ENCODE measurements at places on chromosomes 11 and 22. TPM values are rescaled to one million over a fixed set of nuclear protein-coding genes. Genes with fewer than 3 reads are reported as not detected.

Gene FIBP
- total RNA-seq = 74.3 TPM

GRCh38 chr11:73729594-73730206 is 31.2 kb downstream of the RAB6A start:
- peak; percentile 33 for DNase-seq

Gene SELENOH
- 243 TPM for total RNA-seq

DNA sequence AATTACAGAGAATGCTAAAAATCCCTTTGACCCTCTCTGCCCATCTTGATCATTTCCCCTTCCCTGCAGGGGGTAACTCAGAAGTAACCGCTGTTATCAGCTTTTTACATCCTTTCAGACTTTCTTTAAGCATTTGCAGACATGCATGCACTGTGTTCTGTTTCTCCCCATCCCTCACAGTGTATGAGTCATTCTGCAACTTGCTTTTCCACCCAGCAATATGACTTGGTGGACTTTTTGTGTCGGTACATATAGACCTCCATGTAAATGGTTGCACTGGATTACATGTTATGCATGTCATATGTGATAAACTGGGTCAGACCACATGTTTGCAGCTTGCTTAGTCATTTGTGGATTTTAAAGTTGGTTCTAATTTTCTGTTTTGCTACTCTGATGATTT is 87.7 kb upstream of the NECTIN1 start:
- no peak for DNase-seq

- no peak for DNase-seq
These were observed 960.1 kb downstream of the NTM start for GRCh38 chr11:132330515-132330914.

DNA sequence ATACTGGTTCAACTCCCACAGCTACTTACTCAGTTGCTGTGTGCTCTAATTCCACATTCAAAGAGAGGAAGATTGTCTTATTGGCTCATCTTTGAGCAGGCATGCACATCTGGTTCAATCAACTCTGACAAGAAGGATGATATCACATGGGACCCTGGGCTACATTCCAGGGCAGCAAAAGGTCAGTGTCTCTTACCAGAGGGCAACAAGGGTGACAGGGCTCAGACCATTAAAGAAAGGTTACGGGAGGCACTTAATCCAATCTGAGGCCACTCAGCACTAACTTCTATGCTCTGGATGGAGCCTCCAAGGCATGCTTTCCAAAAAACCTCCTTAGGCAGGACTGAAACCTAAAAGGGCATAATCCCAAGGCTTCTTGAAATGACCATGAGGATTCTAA is 549.4 kb upstream of the API5 start:
- DNase-seq = no peak

DNA sequence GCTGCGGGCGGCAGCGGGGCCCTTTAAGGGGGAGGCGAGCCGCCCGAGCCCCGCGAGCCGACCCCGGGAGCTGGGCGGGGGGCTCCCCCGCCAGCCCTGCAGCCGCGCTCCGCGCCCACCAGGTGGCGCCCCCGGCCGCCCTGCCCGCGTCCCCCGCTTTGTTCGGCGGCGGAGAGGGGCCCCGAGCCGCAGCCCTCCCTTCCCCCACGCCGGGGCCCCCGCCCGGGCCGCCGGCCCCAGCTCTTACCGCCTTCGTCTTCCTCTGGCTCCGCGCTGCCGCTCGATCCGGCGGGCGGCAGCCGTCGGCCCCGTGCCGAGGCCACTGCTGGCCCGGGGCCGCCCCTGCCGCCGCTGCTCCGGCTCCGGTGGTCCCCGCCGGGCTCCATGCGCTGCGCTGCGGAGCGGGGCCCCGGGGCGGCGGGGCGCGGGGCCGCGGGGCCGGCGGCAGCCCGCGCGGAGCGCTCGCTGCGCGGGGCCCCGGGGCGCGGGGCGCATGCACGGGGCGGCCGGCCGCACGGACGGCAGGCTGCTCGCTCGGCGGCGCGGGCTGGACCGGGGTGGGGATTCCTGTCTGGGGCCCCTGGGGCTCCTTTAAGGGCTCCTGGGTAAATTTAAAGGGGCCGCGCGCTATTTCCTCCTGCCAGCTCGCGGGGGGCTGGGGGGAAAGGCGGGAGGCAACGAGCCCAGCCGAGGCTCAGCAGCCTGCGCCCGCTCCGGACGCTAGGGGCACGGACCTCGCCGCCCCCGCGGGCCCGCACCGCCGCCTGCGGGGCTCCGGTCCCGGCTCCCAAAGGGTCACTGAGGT is at the start of gene ZFTA:
TSS of gene ZFTA (minus strand) at position 539 of the 805 bp plus-strand sequence. CDS start at position 386, 153 bp downstream.
- peak; percentile 90 for DNase-seq

Data from H1 (cell line).